ENCODE measurements at places on chromosomes 2 and 18.

DNA sequence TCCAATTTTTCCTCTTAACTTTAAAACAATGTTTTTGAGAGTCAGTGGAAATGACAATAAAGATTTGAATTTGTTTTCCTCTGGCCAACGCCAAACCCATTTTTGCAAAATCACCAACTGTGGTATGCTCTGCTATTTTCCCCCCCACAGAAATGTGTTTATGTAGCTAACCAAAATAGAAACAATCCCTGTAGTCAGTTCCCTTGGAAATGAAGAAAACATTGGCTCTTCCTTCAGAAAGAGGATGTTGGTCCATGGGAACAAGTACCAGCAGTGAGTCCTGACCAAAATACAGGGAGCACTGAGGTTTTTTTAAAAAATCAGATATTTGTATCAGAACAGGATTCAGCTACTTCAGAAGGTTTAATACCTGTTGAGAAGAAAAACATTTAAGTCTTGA lies 65.3 kb downstream of the SLC40A1 start:
- no peak for DNase-seq

DNA sequence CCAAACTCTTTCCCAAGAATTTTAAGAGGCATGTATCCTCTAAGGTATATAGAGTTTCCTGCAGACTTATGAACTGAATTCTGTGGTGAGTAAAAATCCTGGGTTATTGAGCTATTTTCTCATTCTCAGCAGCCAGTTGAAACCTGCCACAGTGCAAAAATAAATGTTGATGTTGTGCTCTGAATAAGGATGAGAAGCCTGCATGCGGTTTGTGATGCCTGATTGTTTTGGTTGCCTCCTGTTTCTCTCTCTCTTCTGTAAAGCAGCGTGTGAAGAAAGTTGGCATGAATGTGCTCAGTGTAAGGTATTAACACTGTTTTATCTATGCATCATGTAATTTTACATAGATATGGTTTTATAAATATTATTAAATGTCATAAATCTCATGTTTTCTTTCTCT lies 452.6 kb downstream of the CDH2 start:
- no peak for DNase-seq

- no peak for DNase-seq
Measured at GRCh38 chr2:149652526-149652925, 65.0 kb upstream of the MMADHC start.

DNA sequence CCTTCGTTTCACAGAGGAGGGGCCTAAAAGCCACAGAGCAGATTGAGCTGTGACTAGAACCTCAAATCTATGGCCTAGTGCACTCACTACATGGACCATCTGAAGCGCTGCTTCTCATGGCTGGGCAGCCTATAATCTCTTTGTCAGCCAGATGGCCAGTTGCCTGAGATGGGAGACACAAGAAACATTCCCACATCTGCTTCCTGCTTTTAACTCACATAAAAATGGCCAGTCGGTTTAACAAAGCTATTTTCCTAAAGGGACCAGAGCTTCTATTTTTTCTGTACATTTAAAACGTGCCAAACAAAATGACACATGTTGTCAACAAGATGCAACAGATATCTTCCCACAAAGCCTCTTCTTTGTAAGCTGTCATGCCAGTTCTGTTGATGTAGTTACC lies 173.8 kb downstream of the GFPT1 start:
- DNase-seq, result no peak

DNA sequence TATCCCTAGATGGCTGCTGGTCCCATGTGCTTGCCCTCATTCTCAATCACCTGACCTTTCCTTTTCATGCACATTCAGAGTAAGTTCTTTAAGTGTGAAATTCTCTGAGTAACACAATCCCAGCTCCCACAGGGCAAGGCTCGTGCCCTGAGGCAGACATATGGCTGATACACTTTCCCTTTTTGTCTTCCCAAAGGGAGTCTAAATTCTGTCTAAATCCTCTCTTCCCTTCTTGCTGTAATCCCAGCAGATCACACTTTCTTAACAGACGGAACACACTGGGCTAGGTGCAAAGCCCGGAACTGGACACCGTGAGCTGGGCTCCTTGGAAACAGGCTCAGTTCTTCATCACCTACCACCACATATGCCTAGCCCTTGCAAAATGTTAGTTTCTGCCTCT lies 147.6 kb downstream of the GALNT14 start:
- DNase-seq, result no peak

Data from GDM1 (cell line).